Renal cortical epithelial cell (primary cell): ENCODE measurements at places on chromosomes 1 and 21.

DNA sequence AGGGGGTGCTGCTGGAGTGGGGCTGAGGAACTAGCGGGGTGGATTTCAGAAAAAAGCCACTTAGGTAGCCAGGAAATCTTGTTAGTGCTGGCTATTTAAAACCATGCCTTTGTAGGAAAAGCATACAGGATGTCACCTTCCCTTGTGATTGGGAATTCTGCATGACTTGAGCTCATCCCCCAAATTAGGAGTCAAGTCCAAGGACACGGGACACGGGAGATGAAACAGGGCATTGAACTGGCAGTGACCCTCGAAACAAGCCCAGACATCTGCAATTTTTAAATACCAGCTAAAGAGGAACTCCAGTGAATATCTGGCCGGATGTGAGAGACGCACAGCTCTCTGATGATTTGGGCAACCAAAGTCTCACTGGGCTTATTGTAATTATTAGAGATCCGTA, 32.8 kb downstream of the C2CD2 start:
- no peak for DNase-seq

GRCh38 chr1:245929224-245929623, 577.9 kb downstream of the SMYD3 start:
- no peak for DNase-seq

GRCh38 chr1:203091761-203092330, 6.0 kb upstream of the MYOG start:
- no peak for DNase-seq

- DNase-seq = no peak
These were observed 247.8 kb downstream of the DYRK1A start for GRCh38 chr21:37614351-37614875.

DNA sequence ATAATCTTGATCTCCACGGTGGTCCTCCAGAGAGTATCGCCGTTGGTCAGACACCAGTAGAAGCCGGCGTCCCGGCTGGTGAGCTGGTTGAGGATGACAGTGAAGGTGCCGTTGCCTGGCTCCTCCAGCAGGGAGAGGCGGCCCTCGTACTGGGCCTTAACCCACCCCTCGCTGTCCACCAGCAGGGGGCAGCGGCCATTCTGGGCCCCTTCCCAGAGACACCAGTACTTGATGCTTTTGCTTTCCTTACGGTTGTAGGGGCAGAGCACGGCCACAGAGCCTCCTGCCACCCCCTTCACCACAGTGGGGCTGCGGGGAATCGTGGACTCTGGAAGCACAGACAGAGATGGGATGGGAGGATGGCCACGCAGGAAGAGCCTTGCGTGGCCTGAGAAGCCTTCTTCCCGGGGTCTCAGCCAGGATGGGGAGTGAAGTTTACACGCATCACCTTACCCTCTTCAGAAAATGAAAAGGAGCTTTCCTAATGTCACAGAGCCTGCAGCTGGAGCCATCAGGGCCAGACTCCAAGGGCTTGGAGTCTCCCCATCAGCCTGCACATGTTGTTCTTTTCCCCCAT, 10.7 kb downstream of the PIGR start:
- DNase-seq = peak; percentile 29

DNA sequence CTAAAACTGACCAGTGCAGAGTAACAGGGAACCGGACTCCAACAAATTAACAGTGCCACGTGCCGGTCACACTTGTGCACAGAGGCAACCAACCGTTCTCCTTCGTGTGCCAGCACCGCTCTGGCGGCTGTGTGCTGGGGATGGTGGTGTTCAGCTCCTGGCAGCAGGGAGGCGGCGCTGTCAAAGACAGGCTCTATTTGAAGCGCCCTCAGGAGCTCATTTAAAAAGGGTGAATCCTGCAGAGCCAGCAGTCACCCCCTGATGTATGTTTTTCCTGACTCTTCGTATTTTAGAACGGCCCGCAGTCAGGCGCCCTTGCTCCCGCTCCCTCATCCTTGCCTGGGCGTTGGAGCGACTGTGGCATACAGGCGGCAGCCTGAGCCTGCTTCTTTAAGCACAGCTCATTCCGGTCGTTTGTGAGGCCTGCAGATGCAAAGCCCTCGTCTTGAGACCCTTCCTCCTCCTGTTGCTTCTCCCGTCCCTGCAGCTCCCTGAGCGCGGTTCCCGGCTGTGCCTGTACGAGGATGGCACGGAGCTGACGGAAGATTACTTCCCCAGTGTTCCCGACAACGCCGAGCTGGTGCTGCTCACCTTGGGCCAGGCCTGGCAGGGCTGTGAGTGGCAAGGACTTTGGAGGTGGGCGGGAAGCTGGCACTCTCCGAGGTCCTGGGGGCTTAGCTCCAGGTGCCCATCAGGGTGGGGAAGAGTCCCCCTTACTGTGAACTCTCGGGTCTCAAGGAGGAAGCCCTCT, 1.1 kb downstream of the DFFB start:
- DNase-seq = peak; percentile 29

GRCh38 chr1:193706766-193707165, 520.4 kb upstream of the B3GALT2 start:
- DNase-seq = peak; percentile 61

GRCh38 chr1:23643736-23644554, 47.7 kb upstream of the RPL11 start:
- DNase-seq = no peak

- no peak for DNase-seq
These were observed 1.9 kb upstream of the KCNJ9 start for GRCh38 chr1:160079448-160079847.

GRCh38 chr1:61639608-61640336, 85.2 kb downstream of the TM2D1 start:
- DNase-seq = no peak

DNA sequence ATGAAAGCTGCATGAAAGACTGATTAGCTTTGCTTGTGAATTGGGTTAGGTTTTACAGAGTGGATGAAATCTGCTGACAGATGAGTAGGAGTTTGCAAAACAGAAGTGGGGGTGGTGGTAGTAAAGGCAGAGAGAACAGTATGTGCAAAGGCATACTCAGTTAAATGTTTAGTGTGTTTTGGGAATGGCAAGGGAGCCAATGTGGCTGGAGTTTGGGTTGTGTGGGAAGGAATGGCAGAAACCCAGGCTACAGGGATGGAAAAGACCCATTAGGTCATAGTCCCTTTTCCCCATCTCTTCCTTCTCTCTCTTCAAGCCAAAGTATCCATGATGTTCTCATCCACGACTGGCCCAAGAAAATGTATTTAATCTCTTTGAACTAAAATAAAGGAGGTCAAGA, 362.2 kb upstream of the LYPLAL1 start:
- DNase-seq = no peak

DNA sequence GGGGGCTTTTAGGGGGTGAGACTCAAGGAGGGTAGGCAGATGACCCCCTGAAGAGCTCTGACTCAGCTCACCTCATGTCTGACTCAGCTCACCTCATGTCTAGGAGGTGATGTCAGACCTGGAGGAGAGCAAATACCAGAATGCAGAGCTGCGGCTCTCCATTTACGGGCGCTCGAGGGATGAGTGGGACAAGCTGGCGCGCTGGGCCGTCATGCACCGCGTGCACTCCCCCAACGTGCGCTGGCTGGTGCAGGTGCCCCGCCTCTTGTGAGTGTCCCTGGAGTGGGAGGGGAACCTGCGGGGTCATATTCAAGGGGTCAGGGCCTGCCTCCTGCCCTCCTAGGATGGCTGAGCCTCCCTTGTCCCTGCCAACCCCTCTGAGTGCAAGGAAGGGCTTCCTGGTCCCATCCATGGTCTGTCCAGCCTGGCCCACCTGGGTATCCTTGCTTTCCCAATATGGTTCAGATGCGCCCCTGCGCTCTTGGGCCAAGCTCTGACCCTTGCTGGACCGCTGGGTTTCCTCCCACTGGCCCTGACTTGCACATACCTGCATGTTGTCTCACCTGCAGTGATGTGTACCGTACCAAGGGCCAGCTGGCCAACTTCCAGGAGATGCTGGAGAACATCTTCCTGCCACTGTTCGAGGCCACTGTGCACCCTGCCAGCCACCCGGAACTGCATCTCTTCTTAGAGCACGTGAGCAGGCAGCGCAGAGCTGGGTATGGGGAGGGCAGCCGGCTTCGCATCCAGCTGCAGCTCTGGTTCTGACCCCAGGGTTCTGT, 9.1 kb downstream of the AMPD2 start:
- peak; percentile 91 for DNase-seq

DNA sequence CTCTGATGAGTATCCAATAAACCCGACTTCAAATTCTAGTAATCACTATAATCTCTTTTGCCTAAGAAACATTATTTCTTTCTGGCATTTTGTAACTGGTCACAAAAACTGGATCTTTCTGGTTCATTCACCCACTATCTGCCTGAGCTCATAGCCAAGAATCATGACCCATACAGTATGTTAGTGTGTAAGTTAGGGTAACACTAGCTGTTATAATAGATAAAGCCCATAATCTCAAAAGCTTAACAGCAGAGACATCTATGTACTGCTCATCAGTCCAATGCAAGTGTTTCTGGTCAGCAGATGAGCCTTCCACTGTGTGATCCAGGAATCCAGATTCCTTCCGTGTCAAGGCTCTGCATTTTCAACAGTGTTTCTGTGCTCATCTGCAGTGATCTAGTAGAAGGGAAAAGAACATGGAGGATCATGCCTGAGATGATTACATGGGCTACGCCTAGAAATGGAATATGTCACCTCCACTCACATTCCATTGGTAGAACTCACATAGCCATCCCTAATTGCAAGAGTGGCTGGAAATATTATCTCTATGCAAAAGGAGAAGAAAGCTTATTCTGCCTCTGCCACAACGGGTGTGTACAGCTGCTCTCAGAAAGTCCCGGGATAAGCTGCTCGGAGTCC, 27.7 kb downstream of the RRAGC start:
- no peak for DNase-seq

DNA sequence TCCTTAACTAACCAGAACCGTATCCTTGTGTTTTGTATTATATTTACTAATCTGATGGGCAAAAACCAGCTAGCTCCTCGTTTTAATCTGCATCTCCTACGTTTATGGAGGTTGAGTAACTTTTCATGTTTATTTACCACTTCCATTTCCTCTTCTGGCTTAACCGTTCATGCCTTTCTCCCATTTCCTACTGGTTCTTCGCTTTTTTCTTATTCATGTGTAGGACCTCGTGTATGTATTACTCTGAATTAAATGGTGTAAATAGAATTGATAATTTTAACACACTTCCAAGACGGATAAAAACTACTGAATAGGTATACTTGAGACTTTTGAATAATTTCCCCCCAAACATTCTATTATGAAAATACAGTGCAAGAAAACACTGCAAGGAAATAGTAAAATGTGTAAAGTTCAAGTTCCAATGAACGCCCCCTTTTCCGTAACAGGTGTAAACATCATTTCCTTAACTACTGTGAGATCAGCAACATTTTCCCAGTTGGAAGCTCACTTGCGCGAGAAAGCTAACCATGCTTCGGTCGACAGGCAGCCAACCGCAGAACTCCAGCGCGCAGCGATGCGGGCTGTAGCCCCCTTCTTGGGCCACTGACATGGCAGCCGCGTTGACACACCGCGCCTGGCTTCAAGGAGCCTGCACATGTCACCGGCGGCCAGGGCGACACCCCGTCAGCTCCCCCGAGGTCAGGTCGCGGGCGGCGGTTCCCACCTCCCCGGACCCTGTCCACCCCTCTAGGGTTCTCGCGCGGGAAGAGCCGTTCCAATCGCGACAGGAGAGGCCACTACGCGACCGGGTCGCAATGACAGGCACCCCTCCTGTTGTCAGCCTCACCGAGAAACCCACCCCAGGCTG, 816 bp downstream of the EDEM3 start:
- DNase-seq = peak; percentile 48

DNA sequence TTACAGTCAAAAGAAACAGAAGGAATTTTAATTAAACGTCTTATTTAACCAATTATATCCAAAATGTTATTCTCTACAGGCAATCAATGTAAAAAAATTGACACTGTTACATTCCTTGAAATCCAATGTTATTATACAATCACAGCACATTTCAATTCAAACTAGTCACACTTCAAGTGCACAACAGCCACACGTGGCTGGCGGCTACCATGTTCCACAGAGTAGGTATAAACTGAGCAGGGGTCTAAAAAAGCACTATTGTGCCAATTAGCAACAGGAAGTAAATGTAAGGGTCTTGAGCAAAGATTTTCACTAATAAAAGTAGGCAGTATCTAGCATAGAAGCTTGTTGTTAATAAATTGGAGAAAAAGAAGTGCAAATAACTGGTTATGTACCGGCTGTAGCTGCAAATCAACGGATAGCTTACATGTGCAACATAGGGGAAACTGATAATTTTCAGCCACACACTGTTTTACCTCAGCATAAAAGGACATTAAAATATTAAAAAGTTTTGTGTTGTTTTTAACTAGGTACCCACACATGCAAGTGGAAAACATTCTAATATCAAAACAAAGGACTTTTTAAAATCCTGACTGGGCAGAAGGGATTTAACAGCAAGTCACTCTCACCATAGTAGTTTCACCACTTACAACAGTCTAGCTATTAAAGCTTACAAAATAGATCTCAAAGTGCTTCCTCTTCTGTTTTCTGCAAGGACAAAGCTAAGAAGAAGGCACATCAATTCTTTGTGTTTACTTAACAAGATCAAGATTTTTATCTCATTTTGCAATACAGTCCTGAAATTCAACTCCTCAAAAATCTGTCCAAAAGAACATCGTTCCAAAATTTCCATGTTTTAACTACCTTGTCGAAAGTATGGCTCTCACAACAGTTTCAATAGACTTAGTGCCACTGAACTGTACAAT, 2.5 kb downstream of the CSDE1 start:
- DNase-seq = no peak

DNA sequence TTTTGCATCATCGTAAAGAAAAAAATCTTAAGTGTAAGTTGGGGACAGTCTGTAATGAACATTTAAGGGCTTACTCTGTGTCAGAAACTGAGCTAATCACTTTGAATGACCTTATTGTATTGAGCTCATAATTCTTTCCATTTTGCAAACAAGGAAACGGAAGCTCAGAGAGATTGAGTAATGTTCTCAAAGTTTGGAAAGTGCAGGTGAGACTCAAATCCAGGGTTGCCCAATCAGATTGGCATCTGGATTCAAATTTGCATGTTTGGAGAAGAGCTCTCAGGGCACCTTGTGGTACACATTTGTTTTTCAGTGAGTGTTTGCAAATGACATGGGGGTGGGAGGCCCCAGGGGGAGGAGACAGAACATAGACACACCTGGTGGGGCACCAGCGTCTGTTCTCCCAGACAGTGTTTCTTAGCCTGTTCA, 8.0 kb downstream of the ALPL start:
- DNase-seq = no peak

GRCh38 chr1:212589446-212589845, 19.1 kb upstream of the ATF3 start:
- peak; percentile 23 for DNase-seq

DNA sequence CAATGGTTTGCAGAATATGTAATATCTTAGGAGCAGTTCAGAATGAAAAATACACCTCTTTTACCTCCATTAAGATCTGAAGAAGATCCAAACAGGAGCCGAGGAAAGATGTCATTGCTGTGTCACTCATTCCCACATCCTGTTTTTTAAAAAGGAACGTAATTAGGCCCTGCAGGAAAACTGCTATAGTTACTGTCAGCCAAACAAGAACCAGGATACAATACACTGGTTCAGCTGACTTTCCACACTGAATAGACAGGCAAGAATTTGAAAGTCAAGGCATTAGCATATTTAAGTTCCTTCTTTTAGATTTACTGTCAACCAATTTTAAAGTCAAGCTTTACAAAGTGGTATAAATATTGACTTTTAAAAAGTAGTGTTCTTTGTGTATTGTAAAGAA, 63.8 kb downstream of the IARS2 start:
- no peak for DNase-seq
